ENCODE measurements at places on chromosomes 6 and 20.

DNA sequence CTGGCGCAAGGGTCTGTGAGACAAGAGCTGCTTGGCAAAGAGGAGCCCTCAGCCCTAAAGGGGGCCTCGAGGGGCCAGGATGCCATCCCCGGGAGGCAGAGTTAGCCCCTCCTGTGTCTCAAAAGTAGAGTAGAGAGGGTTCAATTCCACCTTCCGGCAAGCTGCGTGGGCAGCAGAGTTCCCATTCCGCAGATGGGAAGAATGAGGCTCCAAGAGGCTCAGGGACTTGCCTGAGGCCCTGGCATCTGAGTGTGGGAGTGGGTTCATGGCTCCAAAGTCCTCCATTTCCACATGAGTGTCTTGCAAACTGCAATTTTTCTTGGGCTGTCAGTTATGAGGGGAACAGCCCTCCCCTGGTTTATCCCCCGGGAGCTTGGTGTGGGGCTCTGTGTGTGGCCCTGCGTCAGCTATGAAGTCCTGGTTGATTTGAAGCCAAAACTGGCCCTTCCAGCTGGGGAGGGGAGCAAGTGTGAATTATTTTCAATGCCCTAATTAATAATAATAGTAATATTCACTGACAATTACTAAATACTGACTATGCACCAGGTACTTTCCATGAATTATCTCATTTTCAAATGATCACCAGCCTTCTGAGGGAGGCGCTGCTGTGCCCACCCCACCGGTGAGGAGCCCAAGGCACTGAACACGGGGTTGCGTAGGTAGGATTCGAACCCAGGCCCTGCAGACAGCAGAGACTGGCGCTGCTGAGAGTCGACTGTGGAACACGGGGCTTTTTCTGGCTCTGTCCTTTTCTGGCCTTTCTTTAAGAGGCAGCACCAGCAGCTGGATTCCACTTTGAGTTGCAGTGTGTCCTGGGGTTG is 153.0 kb upstream of the PTPN1 start:
- no peak for DNase-seq

DNA sequence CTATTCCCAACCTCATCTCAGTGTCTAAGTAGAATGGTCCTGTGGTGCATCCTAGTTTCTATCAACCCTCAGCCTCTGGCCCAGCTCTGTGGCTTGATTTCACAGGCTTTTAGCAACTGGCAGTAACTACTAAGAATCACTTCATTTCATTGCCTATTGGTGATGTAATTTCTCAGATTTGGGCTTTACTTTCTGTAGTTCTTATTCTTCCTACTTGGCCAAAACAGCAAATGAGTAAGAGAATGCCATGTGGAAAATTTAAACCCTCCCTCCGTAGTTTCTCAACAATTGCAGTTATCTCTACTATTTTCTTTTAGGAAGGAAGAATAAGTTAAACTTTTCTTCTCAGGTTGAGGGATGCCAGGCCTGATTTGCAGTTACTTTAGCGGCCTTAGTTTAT is 387.3 kb downstream of the CDKAL1 start:
- DNase-seq: no peak

DNA sequence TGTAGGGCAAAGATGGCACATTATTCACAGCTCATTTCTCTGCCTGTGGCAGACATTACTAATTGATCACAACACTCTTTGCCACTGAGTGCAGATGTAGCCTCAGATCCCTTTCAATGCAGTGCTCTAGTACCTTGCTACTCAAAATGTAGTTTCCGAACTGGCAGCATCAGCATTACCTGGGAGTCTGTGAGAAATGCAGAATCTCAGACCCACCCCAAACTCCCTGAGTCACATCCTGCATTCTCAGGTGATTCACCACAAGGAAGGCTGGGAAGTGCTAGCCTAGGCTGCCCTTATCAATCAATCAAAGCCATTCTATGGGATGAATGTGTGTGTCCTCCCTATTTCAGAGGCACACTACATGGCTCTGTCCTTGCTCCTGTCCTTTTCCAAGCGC is 58.5 kb downstream of the PCNA start:
- DNase-seq: no peak

DNA sequence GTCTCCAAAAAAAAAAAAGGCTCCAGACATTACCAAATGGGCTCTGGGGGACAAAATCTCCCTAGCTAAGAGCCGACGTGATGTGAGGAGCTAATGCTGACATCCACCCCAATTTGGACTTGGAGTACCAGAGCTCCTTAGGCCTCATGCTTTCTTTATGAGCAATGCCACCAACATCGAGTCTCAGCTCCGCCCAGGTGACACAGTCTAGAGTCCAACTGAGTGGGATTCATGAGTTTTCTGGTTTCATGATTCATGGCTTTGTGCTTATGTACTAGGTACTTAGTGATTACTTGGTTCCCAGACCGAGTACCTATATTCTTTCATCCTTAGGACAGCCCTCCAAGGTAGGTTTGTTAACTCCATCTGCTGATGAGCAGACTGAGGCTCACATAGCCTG is 4.4 kb downstream of the ANKRD60 start:
- no peak for DNase-seq

GRCh38 chr6:6676910-6677441 is 88.5 kb downstream of the LY86 start:
- no peak for DNase-seq

- DNase-seq: no peak
These were observed 4.4 kb upstream of the MEP1A start for GRCh38 chr6:46788791-46789190.

GRCh38 chr20:60142587-60142986 is 184.4 kb downstream of the CDH26 start:
- no peak for DNase-seq

DNA sequence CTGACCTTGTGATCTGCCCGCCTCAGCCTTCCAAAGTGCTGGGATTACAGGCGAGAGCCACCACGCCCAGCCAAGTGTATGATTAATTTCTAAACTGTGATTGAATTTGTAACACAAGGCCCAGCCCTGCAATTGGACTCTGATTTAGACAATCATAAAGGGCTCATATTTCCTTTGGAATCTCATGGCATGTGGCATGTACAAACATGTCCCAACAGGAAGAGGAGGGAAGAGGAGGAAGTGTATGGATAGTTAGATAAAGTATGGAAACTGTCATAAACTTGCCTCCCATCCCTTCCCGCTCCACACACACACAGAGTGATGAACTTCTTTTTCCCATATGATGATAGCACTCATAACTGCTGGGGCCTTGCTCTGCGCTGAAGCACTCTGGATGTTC is 27.2 kb upstream of the QKI start:
- DNase-seq: no peak

GRCh38 chr6:50102676-50103075 is 52.9 kb upstream of the DEFB112 start:
- DNase-seq: no peak

- no peak for DNase-seq
These were observed 12.4 kb upstream of the PTPRK start for GRCh38 chr6:128532827-128533226.

DNA sequence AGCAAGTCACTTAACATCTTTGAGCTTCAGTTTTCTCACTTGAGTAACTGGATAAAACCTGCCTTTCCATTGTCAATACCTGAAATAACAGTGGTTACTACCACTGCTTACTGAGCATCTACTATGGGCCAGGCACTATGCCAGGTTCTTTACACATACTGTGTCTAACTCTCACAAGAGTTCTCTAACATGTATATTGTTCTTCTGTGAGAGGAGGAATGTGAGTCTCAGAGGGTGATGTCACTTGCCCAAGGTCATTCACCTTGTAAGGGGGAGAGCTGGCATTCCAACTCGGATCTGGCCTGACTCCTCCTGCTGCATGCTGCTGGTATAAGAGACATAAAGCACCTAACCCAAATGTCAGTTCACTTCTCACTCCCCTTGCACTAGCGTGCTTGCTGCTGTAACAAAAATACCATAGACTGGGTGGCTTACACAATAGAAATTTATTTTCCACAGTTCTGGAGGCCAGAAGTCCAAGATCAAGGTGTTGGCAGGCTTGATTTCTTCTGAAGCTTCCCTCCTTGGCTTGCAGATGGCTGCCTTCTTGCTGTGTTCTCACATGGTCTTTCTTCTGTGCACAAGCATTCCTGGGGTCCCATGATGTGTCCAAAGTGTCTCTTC is 21.9 kb upstream of the SGK2 start:
- no peak for DNase-seq

All from esophagus squamous epithelium (tissue), 5 donors.